ENCODE measurements at places on chromosomes 5 and 9. TPM values are rescaled to one million over a fixed set of nuclear protein-coding genes. Genes with fewer than 3 reads are reported as not detected.

The HK3 gene
- total RNA-seq, result 0.52 TPM

The ADCY2 gene
- not detected for total RNA-seq

The CSF1R gene
- 0.27 TPM for total RNA-seq

The PLEKHG4B gene
- not detected for total RNA-seq

The TAF11L5 gene
- total RNA-seq, result not detected

The EQTN gene
- not detected for total RNA-seq

The NUTM2G gene
- not detected for total RNA-seq

The CD14 gene
- total RNA-seq, result 0.39 TPM

The PCDHB13 gene
- total RNA-seq, result not detected

The INSL4 gene
- total RNA-seq, result not detected

The CA9 gene
- total RNA-seq, result 0.89 TPM

The ERP44 gene
- total RNA-seq, result 22.0 TPM

The CRHBP gene
- total RNA-seq, result not detected

The ADAMTS13 gene
- 1.5 TPM for total RNA-seq

The LHX2 gene
- total RNA-seq, result not detected

The ACO1 gene
- 11.1 TPM for total RNA-seq

The CCDC192 gene
- not detected for total RNA-seq

The MGAT1 gene
- total RNA-seq, result 122 TPM

The PRUNE2 gene
- total RNA-seq, result 0.27 TPM

The PCDHB8 gene
- total RNA-seq, result not detected

The EXD3 gene
- total RNA-seq, result 8.0 TPM

The SAP30L gene
- total RNA-seq, result 35.9 TPM

All from activated T-helper 2 cell treated with anti-CD3 and anti-CD28 coated beads, Interferon-gamma antibody, Interleukin-2, Interleukin-4, amounts not matched to agents 10 μg/mL and 5 μg/mL and 100 μg/mL, durations not matched to agents 14 hours and 24 hours and 36 hours (primary cell).